ENCODE measurements at places on chromosomes 1 and 21.
A peak's percentile ranks its signal among the peaks of the same experiment; 100 is the strongest.

DNA sequence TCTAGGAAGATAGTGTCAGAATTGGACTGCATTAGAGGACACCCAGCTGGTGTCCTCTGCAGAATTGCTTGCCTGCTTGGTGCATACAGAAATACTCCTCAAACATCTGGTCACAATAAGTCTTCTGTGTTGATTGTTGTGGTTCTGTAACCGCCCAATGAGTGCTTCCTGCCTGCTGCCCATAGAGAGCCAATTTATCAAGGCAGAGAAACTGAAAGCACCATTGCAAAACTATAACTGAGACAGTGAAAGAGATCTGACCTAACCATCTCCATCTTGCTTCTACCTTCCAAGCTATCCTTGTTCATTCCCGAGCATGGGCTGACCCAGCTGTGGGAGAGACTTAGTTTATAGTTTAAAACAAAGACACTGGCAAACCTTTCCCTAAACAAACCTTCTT, 462.4 kb upstream of the RGS18 start:
- no peak for DNase-seq

- DNase-seq: peak; percentile 73
Measured at GRCh38 chr1:150281221-150281757, 1.1 kb upstream of the CIART start.

GRCh38 chr1:232937741-232938375, 12.6 kb upstream of the NTPCR start:
- DNase-seq: no peak

DNA sequence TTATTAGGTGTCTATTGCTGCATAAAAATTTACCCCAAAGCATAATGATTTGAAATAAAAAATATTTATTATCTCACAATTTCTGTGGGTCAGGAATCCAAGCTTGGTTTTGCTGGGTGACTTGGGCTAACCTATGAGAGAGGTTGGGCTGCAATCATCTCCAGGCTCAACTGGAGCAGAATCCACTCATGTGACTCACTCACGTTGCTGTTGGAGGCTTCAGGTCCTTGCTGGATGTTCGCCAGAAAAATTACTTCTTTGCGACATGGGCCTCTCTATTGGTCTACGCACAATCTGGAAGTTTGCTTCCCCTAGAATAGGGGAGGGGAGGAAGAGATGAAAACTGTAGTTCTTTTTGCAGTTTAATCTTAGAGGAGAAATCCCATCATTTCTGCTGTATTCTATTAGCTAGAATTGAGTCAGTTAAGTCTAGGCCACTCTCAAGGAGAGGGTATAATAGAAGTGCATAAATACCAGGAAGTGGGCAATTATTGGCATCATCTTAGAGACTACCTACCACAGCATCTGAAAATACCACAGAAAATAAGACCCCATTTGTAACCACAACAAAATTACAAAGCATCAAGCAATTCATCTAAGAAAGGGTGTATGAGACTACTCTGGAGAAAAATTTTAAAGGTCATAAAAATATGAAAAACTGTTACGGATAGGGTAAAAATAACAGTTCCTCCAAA, 5.7 kb upstream of the FASLG start:
- DNase-seq: no peak

GRCh38 chr1:14482784-14483450, 115.6 kb upstream of the KAZN start:
- DNase-seq: no peak

GRCh38 chr1:225928186-225929175, 4.4 kb upstream of the PYCR2 start:
- no peak for DNase-seq

DNA sequence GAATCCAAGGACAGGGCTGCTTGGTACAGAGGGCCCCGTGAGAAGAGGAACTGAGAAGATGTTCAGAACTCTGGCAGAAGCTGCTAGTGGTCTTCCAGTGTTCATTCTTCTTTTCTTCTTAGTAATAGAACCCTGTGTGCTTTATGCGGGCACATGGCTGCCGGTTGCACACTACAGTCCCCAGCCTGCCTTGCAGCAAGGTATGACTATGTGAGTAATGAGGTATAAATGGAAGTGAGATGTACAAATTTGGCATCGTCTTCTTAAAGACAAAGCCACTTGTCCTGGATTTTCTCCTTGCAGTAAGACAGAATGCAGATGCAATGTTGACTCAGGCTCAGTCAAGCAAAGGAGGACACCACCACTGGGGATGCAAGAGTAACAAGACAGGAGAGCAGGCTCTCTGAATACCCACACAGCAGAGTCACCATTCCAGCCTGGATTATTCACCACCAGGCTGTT, 15.0 kb upstream of the ATP1B1 start:
- no peak for DNase-seq

- no peak for DNase-seq
Measured at GRCh38 chr21:42558368-42558767, 44.7 kb downstream of the SLC37A1 start.

DNA sequence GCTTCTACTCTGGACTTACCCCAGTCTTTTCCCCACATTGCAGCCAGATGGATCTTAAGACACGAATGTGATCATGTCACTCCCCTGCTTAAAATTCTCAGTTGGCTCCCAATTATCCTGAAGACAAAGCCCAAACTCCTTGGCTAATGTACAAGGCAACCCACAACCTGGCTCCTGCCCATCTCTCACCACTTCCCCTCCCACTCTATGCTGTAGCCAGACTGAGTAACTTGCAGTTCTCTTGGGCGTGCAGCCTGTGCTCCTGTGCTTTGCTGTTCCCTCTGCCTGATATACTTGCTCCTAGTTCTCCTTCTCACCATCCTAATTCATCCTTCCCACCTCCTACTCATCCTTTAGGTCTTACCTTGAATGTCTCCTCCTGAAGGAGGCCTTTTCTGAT, 56.2 kb downstream of the LGR6 start:
- no peak for DNase-seq

- DNase-seq: no peak
Measured at GRCh38 chr1:198220428-198220827, 63.6 kb downstream of the NEK7 start.

DNA sequence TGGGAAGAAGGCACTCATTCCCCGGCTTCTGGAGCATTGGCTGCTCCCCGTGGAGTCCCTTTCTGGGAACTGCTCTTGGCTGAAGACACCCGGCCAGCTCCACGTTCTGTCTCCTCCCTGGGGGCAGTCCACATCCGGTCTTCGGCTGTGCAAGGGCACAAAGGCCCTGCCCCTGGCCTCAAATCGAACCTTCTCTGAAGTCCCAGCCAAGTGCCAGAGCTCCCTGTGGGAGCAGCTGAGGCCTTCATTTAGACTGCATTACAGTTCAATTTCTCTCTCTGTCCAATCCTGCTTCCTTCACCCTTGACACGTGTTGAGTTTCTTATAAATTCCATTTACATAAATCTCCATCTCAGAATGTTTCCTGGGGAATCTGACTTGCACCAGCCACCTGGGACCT, 132.9 kb upstream of the POU3F1 start:
- DNase-seq: no peak

GRCh38 chr1:147480565-147480935, 60.8 kb upstream of the BCL9 start:
- no peak for DNase-seq
